ENCODE measurements at places on chromosomes 2 and 18. TPM values are rescaled to one million over a fixed set of nuclear protein-coding genes. Genes with fewer than 3 reads are reported as not detected.
A peak's percentile ranks its signal among the peaks of the same experiment; 100 is the strongest.

GRCh38 chr2:181578829-181579228, 78.1 kb downstream of the CERKL start:
- no peak for DNase-seq

The RBMS1 gene
- total RNA-seq: 133 TPM

DNA sequence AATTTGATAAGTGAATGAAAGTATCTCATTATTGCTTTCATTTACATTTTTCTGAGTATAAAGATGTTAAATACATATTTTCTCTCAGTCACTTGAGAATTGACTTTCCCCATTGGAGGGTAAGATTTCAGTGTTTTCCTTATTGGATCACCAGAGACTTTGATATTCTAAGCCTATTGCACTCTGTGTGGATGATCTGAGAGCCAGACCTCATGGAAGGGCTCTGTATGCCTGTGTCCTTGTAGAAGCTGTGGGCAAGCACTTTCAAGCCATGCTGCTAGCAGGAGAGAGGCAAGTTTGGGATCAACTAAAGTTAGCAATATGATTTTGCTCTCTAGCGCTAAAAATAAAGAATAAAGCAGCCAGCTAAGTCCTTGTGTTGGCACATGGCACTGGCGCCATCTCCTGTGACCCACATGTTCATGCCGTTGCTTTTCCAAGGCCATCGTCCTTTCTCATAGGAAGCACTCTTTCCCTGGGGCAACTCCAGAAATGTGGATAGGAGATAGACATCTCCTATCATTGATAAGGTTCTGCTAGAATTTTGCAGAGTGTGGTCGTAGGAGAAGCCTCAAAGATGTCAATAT, 72.6 kb downstream of the AOX1 start:
- no peak for DNase-seq

GRCh38 chr2:62524293-62524941, 18.4 kb upstream of the TMEM17 start:
- no peak for DNase-seq

GRCh38 chr2:109427661-109428091, 186.1 kb downstream of the SEPTIN10 start:
- peak; percentile 72 for DNase-seq

The HOXD13 gene
- not detected for total RNA-seq

DNA sequence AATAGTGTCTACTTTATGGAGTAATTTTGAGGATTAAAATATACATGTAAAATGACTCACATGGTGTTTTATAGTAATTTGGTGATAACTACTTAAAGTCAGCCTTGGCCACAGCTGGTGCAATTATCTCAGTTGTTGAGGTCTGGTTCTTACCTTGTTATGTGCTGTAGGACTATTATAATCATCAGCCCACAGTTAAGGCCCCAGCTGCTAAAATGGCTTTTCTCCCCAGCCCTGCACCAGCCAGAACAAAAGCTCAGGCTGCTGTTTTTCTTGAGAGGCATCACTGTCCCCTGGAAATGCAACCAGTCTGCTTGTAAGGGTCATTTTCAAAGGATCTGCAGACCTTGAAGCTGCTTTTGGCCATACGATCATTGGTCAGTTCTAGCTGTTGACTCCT, 283.3 kb upstream of the THUMPD2 start:
- DNase-seq: no peak

DNA sequence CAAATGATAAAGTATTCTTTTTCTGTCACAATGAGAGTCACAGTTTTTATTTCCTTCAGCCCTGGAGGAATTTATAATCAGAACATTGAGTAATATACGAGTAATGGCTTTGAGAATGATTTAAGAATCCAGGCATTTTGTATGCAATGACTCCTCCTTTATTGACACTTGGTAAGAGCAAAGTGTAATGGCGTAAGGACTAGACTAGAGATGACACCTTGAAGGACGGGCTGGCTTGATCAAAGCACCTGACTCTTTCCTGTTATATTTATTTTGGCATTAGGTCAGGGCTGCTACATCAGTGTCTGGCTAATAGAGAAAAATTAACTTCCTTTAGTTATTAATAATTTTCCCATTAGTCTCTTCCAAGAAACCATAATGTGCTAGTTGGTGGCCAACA, 482.4 kb upstream of the GCFC2 start:
- no peak for DNase-seq

- no peak for DNase-seq
Observed at GRCh38 chr2:234409590-234409989, 87.3 kb downstream of the ARL4C start.

The NOSTRIN gene
- not detected for total RNA-seq

- DNase-seq: no peak
Observed at GRCh38 chr2:84749442-84749841, 131.4 kb downstream of the TRABD2A start.

DNA sequence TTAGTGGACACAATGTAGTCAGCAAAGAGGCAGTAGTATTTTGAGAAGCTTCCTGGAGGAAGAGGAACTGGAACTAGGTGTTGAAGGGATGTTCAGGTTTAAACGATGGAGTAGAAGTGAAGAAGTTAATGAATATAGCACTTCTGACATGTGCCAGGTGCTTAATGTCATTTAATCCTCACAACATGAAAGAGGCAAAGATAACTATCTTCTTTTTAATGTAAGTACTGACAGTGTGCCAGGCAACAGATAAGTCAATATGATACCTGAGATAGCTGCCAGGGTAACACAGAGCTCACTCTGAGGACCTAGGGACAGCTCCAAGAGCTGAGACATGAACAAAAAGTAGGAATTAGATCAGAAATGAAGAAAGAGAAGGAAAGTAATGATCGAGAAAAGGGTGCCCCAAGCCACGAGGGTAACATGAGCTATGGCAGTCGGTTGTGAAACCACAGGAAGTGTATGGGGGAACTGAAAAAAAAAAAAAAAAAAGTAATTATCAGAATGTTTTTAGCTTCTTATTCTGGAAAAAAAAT, 140.7 kb downstream of the RNF144A start:
- DNase-seq: no peak

The NABP1 gene
- total RNA-seq: 18.5 TPM

DNA sequence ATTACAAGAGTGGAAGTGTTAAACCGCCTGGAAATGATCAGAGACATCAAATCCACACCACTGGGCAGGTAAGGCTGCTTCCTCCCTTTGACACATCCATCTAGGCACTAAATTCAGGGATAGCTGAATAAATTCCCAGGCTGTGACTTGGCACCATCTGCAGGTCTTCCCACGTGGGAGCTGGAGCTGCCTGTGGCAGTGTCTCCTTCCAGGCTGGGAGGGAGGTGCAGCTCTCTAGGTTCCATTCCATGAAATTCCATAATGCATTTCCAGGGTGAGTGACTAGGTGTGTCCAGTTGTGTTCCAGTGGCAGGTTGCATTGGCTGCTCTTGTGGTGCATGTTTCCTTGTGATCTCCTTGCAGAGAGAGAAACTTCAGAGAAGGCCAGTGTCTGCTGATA, 188.9 kb upstream of the CXCR4 start:
- no peak for DNase-seq

GRCh38 chr2:134425724-134426496, 172.0 kb downstream of the MGAT5 start:
- peak; percentile 35 for DNase-seq

GRCh38 chr2:201470821-201471731, 19.5 kb downstream of the STRADB start:
- no peak for DNase-seq

The PLGLB2 gene
- total RNA-seq: 6.5 TPM

The PRKAG3 gene
- total RNA-seq: not detected

GRCh38 chr2:166373105-166373504, 2.6 kb downstream of the SCN9A start:
- no peak for DNase-seq

The OSBPL6 gene
- 6.5 TPM for total RNA-seq

- no peak for DNase-seq
Observed at GRCh38 chr2:168912901-168913369, 11.8 kb downstream of the G6PC2 start.

DNA sequence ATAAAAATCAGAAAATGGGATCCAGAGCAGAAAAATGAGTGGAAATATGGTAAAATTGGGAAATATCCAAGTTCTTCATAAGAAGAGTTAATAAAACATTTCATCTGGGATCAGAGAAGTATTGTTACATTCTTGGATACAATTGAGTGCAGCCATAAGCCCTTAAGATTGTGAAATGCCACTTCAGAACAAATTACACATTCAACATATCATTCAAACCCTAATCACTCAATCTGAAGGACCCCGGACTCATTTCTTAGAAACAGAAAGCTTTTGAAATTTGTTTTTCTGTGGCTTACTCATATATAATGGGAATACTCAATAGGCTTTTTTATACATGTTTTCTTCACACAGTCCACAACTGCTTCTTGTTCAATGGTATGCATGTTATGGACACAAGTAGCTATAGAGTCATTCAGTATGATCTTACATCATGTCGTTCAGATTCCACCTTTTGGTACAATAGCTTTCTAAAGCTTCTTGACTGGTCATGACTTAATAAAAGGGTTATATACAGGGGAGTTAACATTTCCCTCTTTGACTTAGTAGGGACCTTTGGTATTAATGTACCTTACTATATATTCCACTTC, 39.9 kb downstream of the SCN7A start:
- no peak for DNase-seq

The CYRIA gene
- total RNA-seq: 2.1 TPM

GRCh38 chr2:30686669-30687068, 120.6 kb downstream of the CAPN13 start:
- DNase-seq: no peak

The CELF4 gene
- 0.22 TPM for total RNA-seq

DNA sequence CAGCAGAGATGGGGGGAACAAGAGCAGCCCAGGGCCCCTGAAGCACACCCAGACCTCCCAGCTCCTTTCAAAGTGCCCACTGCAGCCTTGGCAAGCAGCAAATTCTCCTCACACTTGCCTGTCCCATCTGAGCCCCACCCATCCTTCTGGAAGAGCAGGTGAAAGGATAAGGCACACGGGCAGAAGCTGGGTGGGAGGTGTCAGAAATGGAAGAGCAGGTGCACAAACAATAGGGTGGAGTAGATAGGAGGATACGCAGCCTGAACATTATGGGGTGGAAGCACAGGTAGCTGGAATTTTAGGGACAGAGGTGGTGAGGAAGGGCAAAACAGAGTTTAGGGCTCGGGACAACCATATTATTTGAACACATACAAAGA, 69.2 kb downstream of the TNS1 start:
- no peak for DNase-seq

DNA sequence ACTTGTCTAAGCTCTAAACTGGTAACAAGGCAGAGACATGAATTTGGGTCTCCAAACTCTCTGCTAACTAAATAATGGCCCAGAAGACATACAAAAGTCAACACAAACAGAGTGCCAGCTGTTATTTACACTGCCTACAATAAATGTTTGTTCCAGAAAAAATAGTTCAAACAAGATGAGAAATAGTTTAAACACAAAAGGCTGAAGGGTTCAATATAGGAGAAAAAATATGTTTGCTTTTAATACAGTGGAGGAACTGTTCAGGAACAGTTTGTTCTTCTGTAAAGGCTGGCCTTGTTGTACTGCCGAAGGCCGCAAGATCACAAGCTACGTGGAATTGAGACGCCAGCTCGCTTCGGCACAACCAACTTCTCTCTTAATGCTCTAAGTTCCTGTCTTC, 74.6 kb downstream of the AFF3 start:
- DNase-seq: no peak

DNA sequence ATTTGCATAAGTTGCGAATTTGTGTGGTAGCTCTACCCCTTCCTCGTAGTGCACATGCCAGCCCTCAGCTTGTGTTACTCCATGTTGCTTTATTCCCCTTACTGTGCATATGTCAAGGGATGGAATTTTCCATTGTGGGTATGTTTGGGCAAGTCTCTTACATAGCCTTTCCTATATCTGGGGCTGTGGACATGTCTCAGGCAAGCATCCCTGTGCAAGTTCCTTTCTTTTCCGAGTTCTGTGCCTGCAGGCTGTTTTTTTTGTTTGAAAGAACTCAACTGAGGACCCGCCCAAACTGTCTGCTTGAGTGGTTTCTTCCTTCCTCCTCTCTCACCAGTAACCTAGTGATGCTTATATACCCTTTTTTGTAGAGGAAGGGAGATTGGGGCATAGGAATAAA, 1739.1 kb upstream of the PIK3C3 start:
- no peak for DNase-seq

DNA sequence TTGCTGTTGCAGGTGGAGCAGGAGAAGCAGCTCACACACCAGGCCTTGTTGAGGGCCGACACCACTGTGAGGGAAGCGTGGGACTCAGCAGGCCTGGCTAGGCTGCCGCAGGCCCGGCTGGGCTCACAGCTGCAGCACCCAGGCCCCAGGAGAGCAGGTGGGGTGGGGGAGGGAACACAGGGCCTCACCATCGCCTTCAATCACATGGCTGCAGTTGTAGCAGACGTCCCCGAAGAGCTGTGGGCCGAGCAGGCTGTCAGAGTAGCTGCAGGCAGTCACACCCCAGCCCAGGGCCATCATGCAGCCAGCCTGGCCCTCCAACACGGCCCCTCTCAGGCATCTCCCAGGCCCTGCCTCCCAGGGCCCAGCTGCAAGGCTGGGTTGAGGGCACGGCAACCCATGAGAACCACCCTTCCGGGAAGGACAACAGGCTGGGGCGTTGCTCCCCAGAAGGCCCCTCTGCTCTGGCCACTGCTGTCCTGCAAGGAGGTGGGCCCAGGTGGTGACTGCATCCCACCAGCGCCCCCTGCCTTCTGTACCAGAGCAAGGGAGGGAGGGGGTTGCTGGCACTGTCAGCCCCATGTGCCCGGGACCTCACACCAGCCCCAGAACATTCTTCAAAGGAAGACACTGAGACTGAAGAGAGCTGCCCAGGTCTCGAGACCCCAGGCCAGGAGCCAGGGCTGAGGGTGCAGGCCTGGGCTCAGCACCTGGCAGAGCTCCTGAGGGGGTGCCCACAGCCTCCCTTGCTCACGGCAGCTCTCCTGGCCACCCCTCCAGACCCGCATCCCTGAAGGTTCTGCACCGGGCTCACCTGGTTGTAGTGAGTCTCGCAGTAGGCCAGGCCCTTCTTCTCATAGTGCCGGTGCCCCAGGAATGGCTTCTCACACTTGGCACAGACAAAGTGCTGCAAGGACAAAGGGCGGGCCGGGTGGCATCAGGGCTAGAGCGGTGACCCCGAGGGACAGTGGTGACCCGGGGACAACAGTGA, 5.6 kb upstream of the GPR17 start:
- DNase-seq: no peak

DNA sequence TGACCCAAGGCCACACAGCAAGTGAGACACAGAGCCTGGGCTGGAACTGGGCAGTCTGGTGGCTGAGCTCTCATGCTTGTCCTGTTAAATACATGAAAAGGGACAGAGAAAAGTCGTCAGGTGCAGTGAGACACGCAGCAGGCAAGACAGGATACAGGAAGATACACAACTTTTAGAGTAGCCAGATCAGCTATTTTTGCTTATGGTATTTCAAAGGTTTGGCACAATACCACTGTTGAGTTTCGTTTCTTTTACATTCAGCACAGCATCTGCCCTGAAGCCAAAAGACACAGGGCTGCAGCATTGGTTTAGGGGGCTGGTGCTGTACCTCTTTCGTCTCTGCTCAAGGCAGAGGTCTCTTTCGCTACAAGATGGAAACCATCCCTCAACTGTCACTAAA, 14.0 kb downstream of the FHL2 start:
- peak; percentile 37 for DNase-seq

DNA sequence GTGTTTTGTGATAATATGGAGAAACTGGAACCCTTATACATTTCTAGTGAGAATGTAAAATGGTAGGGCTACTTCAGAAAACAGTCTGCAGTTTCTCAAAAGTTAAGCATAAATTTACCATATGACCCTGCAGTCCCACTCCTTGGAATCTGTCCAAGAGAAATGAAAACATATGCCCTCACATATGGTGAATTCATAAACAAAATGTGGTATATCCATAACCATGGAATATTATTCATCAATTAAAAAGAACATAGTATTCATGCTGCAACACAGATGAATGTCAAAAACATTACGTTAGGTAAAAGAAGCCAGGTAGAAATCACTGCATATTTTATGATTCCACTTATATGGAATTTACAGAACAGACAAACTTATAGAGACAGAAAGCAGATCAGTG, 11.8 kb downstream of the ROCK2 start:
- DNase-seq: no peak

Measured in chondrocyte (in vitro differentiated cells).